ENCODE measurements at places on chromosomes 4 and X.

DNA sequence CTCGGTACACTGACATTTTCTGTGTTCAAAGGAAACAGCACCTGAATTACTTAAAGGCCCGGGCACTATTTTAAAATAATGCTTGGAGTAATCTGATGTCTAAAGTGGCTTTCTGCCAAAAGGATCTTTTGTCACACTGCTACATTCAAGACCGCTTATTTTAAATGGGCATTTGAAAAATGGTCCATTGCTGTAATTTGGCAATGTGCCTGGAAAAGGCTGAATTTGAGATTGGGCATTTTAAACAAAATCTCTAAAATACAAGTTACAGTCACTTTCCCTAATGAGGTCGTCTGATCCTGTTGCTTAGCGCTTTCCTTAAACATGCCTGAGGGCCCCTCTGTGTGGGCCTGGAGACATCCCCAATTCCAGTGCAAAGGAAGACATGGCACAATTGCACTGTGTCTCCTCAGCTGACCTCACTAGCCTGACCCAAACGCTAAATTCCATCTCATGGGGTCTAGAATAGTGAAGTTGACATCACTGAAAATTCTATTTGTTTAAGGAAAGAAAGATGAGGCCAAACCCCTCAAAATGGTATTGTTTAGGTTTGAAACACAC is 214.2 kb downstream of the GPC3 start:
- no peaks in the 10 kb centered on the region for H3K36me3 ChIP-seq
- no peak for DNase-seq
- no peaks in the 10 kb centered on the region for H3K4me1 ChIP-seq

DNA sequence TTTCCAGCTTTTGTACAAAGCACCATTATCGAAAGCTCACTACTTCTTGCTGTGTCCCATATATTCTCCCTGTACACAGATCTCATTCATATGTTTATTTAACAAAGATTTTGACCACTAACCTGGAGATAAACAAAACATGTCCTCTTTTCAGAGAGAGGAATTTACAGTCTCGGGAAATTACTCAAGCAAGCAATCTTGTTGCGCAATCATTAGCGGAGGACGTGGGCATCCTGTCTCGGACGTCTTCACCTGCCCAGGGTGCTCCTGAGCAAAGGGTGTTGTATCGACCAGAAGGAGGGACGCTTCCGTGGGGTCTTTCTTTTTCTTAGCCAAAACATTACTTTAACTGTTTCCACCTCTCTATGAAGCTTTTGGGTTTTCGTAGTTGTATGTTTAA is 66.5 kb upstream of the CLCN4 start:
- H3K27ac ChIP-seq, result no peak overlapping the region
- no peaks in the 10 kb centered on the region for H3K27me3 ChIP-seq
- no peak overlapping the region for H3K4me3 ChIP-seq
- H3K36me3 ChIP-seq, result no peaks in the 10 kb centered on the region

DNA sequence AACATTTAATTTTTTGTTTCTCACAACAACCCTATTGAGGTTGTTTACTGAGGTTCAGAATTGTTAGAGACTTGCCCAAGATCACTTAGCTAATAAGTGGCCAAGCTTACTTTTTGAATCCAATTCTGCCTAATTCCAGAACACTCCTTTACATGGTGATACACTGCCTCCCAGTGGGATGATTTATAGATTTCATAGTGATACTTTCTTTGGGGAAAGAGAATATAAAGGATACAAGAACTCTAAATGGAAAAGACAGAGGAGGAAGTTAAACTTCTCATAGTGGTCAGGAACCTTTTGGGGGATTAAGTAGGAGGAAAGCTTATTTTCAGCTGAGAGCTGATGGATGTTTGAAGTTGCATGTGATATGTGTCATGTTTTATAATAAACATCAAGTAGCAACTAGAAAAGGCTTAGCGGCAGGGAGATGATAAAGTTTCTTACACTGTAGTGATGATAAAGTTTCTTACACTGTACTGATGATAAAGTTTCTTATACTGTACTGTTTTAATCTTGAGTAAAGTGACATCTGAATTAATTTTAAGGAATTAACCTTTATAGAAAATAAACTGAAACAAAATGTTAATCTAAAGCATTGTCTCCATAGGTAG is 15.3 kb downstream of the STAG2 start:
- H3K4me3 ChIP-seq, result no peak overlapping the region
- H3K4me1 ChIP-seq, result peaks cover 60% of the 10 kb centered on the region
- no peaks in the 10 kb centered on the region for H3K36me3 ChIP-seq

- H3K27me3 ChIP-seq, result no peaks in the 10 kb centered on the region
- no peak overlapping the region for H3K27ac ChIP-seq
- H3K4me1 ChIP-seq, result no peaks in the 10 kb centered on the region
- DNase-seq, result no peak
- H3K36me3 ChIP-seq, result no peaks in the 10 kb centered on the region
Measured at GRCh38 chr4:169239221-169239905, 31.4 kb downstream of the SH3RF1 start.

GRCh38 chr4:24334906-24335305 is 249.4 kb downstream of the DHX15 start:
- no peaks in the 10 kb centered on the region for H3K4me1 ChIP-seq
- H3K27me3 ChIP-seq, result peaks cover 2% of the 10 kb centered on the region
- no peak for DNase-seq
- H3K36me3 ChIP-seq, result no peaks in the 10 kb centered on the region

DNA sequence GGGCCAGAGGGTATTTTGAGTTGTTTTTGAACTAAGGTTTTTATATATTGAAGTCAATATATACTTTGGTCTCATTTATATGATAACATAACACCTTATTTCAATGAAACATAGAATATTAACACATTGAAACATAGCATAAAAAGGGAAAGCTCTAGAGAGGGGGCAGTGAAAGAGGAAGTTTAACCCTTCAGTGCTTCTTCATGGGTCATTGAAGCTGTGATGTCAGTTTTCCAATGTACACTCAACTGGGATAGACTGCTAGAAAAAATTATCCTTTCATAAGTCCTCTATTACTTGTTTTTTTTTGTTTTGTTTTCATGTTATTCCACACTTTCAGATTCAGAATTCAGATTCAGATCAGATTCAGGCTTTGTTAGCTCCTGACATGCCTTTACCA is 442.7 kb downstream of the EPHA5 start:
- H3K4me3 ChIP-seq, result no peak overlapping the region
- H3K27ac ChIP-seq, result no peak overlapping the region
- no peaks in the 10 kb centered on the region for H3K36me3 ChIP-seq
- no peaks in the 10 kb centered on the region for H3K4me1 ChIP-seq

- H3K27ac ChIP-seq, result no peak overlapping the region
- H3K4me1 ChIP-seq, result peaks cover 11% of the 10 kb centered on the region
- H3K36me3 ChIP-seq, result no peaks in the 10 kb centered on the region
- H3K4me3 ChIP-seq, result no peak overlapping the region
Measured at GRCh38 chr4:700587-701264, 4.9 kb upstream of the PCGF3 start.

GRCh38 chr4:23113104-23113503 is 420.4 kb downstream of the GBA3 start:
- no peak overlapping the region for H3K27ac ChIP-seq
- no peak for DNase-seq
- H3K4me1 ChIP-seq, result no peaks in the 10 kb centered on the region

GRCh38 chr4:184548648-184549341 is 74.4 kb upstream of the IRF2 start:
- no peak for DNase-seq
- H3K4me1 ChIP-seq, result peaks cover 6% of the 10 kb centered on the region
- H3K4me3 ChIP-seq, result no peak overlapping the region
- H3K27ac ChIP-seq, result no peak overlapping the region

GRCh38 chrX:12138361-12139313 is at the start of gene FRMPD4:
Gene FRMPD4 (plus strand): TSS chrX:12138473. CDS start chrX:12138972, 499 bp downstream.
- H3K27ac ChIP-seq, result no peak within 1 kb of the TSS
- H3K36me3 ChIP-seq, result no peaks in the 10 kb centered on the region
- H3K27me3 ChIP-seq, result peaks cover 1% of the 10 kb centered on the region
- DNase-seq, result no peak
- H3K4me3 ChIP-seq, result no peak within 1 kb of the TSS

DNA sequence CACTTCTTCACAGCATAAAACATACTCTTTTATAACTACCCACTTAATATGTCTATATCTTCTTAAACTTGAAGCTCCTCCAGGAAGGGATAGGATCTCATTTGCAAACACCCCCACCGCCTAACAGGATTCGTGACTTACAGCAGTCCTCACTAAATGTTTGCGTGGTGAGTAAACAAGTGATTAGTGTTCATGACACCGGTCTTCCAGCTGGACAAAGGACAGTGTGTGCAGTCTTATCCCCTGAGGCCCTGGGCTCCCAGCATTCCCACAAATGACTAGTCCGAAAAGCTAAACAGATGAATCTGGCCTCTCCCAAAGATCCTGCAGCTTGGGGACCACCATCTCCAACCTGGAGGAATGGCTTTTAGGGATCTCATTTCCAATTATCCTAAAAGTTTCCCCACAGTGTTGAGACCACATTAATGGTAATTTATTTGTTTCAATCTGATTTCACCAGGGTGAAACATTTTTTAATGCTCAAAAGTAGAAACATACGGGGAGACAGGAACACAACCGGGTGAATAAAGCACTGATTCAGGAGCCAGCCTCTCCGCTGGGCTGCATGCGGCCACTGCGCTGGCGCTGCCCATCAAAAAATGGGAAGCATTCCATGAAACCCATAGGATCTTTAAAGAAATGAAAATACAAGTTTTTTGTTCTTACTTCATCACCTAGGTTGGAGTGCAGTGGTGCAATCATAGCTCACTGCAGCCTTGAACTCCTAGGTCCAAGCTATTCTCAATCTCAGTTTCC is 69.2 kb downstream of the HADH start:
- DNase-seq, result no peak
- H3K4me3 ChIP-seq, result no peak overlapping the region
- H3K4me1 ChIP-seq, result no peaks in the 10 kb centered on the region
- no peaks in the 10 kb centered on the region for H3K36me3 ChIP-seq
- peaks cover 4% of the 10 kb centered on the region for H3K27me3 ChIP-seq
- H3K27ac ChIP-seq, result no peak overlapping the region

DNA sequence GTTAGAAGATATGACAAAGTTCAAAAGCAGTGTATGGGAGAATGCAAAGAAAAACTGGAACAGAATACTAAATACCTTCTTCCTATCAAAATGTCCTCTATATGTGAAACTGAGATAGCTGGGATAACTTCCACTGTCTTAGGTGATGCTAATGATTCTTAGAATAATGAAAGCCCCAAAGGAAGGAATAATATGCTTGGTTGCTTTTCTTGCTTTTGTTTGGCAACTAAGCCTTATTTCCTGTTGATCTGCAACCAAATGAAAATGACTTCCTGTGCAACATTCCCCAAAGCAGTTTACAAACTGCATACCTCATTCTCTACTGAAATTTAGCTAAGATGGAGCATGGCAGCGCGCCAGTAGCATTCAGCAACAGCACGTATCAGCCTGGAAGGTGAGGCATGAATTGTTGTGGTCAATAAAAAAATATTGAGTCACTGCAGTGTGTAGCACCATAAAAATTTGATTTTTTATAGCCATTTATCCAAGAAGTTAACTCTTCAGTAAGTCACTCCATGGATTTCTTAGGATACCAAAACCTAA is 18.7 kb downstream of the NDNF start:
- peaks cover 7% of the 10 kb centered on the region for H3K4me1 ChIP-seq
- no peak for DNase-seq
- H3K4me3 ChIP-seq, result no peak overlapping the region
- H3K27ac ChIP-seq, result no peak overlapping the region
- no peaks in the 10 kb centered on the region for H3K36me3 ChIP-seq
- H3K27me3 ChIP-seq, result peaks cover 12% of the 10 kb centered on the region

- H3K27me3 ChIP-seq, result no peaks in the 10 kb centered on the region
- H3K4me1 ChIP-seq, result no peaks in the 10 kb centered on the region
- H3K27ac ChIP-seq, result no peak overlapping the region
- DNase-seq, result no peak
- H3K4me3 ChIP-seq, result no peak overlapping the region
Measured at GRCh38 chrX:120739300-120739699, 109.4 kb upstream of the C1GALT1C1 start.

DNA sequence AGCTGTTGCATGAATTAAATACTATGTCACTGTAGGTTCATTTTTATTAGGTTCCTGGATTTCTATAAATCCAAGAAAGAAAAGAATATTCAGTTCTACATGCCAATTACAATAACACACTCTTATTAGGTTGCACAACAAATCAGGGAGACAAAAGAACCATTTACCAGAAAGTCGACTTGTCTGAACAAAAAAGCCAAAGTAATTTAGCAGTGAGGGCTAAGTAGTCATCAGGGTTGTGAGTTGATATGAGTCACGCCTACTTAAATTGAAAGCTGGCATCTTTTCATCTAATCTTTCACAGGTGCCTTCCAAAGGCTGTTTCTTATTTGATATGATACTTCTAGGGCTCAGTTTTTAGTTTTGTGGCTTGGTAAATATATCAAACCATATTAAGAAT is 25.4 kb upstream of the GNRHR start:
- no peak overlapping the region for H3K27ac ChIP-seq
- peaks cover 5% of the 10 kb centered on the region for H3K4me1 ChIP-seq
- peaks cover 4% of the 10 kb centered on the region for H3K36me3 ChIP-seq
- no peak for DNase-seq

DNA sequence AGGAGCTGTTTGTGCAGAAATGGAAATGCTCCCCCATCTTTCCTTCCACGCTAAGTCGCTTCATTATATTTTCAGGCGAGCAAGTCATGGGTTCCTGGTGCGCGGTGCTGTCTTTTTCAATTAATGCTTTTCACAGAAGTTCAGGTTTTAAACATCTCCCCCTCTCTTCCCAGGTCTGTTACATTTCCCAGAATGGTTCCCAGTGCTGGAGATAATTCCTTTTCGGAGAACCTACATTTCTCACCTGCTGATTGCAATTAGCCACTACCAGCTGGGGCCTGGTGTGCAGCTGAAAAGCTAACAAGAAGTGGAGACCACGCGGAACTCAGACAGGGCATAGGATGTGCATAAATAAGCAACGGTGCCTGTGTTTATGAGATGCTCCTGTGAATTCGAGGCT is 217.8 kb downstream of the MID1IP1 start:
- H3K27me3 ChIP-seq, result peaks cover 4% of the 10 kb centered on the region
- DNase-seq, result no peak
- H3K4me1 ChIP-seq, result no peaks in the 10 kb centered on the region
- no peaks in the 10 kb centered on the region for H3K36me3 ChIP-seq
- no peak overlapping the region for H3K4me3 ChIP-seq

DNA sequence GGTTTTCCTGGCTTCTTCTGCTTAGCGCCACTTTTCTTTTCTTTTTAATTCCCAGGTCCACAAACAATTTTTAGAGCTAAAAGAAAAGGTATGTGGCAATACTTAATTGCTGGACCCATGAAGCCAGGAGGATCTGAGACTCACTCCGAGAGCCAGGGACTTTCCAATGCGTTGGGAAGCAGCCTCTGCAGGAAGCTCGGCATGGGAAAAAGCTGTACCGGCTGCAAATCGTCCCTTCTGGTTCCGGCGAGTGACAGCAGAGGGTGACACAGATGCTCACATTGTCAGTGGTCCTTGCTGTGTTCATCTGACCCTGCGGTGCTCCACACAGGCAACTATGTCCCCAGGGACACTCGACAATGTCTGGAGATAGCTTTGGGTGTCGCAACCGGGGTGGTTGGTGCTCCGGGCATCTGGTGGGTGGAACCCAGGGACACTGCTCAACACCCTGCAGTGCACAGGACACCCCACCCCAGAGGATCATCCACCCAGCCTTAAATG is 164.0 kb downstream of the PRKX start:
- no peak overlapping the region for H3K4me3 ChIP-seq
- H3K27me3 ChIP-seq, result peaks cover 4% of the 10 kb centered on the region
- no peaks in the 10 kb centered on the region for H3K4me1 ChIP-seq
- no peaks in the 10 kb centered on the region for H3K36me3 ChIP-seq
- no peak for DNase-seq
